ENCODE measurements at places on chromosomes 5 and 9. TPM values are rescaled to one million over a fixed set of nuclear protein-coding genes. Genes with fewer than 3 reads are reported as not detected.

- no peak for DNase-seq
- no peak overlapping the region for H3K4me3 ChIP-seq
- no peaks in the 10 kb centered on the region for H3K36me3 ChIP-seq
- peak overlapping the region; percentile 45 for H3K27ac ChIP-seq
- H3K4me1 ChIP-seq = peaks cover 20% of the 10 kb centered on the region
Observed at GRCh38 chr5:14036514-14036913, 92.0 kb upstream of the DNAH5 start.

GRCh38 chr5:57738301-57738700 lies 255.7 kb upstream of the ACTBL2 start:
- H3K4me3 ChIP-seq = no peak overlapping the region
- DNase-seq = no peak
- H3K27me3 ChIP-seq = no peaks in the 10 kb centered on the region

GRCh38 chr5:141883184-141883891 lies 5.1 kb upstream of the PCDH1 start:
- H3K27me3 ChIP-seq = peaks cover 21% of the 10 kb centered on the region
- H3K36me3 ChIP-seq = no peaks in the 10 kb centered on the region
- peak; percentile 52 for DNase-seq
- no peak overlapping the region for H3K27ac ChIP-seq
- H3K4me3 ChIP-seq = no peak overlapping the region
- peaks cover 26% of the 10 kb centered on the region for H3K4me1 ChIP-seq

GRCh38 chr5:177302354-177303110 lies 987 bp downstream of the RAB24 start:
- H3K36me3 ChIP-seq = no peaks in the 10 kb centered on the region

GRCh38 chr9:76067696-76068095 lies 177.2 kb downstream of the PCSK5 start:
- no peak for DNase-seq
- no peak overlapping the region for H3K4me3 ChIP-seq
- no peak overlapping the region for H3K27ac ChIP-seq
- no peaks in the 10 kb centered on the region for H3K4me1 ChIP-seq

- H3K36me3 ChIP-seq = no peaks in the 10 kb centered on the region
- no peaks in the 10 kb centered on the region for H3K27me3 ChIP-seq
- no peak overlapping the region for H3K4me3 ChIP-seq
- H3K27ac ChIP-seq = no peak overlapping the region
- no peak for DNase-seq
- H3K4me1 ChIP-seq = no peaks in the 10 kb centered on the region
Observed at GRCh38 chr9:23555851-23556250, 270.2 kb downstream of the ELAVL2 start.

DNA sequence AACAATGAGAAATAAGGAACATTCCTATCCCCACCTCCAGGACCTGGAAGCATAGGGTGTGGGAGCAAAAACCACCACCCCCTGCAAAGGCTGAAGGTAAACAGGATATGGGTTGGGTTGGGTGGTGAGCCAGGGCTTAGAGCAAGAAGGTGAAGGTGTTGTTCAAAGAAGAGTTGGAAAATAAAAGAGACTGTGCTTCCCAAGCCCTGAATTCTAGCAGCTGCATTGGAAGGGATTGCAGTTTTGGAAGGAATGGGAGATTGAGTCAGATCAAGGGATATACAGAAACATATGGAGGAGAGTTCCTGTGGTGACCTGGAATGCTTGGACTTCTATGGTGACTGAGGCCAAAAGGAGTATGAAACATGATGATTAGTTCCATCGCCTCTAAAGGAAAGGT lies 24.7 kb upstream of the MTAP start:
- no peaks in the 10 kb centered on the region for H3K36me3 ChIP-seq
- H3K4me3 ChIP-seq = no peak overlapping the region
- H3K27me3 ChIP-seq = no peaks in the 10 kb centered on the region

GRCh38 chr5:7980881-7981280 lies 111.9 kb downstream of the MTRR start:
- no peaks in the 10 kb centered on the region for H3K27me3 ChIP-seq
- no peaks in the 10 kb centered on the region for H3K4me1 ChIP-seq

- no peaks in the 10 kb centered on the region for H3K27me3 ChIP-seq
- no peak overlapping the region for H3K4me3 ChIP-seq
- H3K4me1 ChIP-seq = no peaks in the 10 kb centered on the region
- no peak for DNase-seq
Observed at GRCh38 chr9:17613758-17614157, 34.9 kb downstream of the SH3GL2 start.

DNA sequence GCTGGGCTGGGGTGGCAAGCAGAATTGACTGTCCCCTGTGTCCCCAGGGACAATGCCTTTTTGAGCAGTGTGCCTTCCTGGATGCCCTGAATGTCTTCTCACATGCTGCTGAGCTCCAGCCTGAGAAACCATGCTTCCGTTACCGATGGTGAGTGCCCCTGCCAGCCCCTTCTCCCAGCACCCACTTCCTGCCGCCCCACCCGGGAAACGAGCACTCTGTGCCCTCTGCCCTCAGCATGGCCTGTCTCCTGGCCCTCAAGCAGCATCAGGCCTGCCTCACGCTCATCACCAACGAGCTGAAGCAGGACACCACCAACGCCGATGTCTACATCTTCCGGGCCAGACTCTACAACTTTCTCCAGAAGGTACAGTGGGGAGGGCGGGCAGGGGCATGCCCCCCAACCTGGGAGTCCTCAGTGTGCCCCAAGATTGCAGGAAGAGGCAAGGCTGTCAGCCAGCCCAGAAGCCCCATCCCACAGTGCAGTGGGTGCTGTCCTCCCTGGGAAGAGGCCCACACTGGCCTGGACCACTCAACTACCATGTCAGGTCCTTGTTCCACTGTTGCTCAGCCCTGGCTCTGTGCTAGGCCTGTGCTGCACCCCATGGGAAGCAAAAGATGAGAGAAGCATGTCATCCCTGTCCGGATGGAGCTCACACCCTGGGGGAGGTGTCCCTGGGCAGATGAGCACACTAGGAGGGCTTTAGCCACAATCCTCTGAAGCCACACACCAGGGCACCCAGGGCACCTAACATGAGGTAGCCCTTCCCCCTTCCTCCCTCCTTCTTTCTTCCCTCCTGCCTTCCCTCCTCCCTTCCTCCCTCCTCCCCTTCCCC lies 4.4 kb downstream of the TTC16 start:
- H3K4me1 ChIP-seq = peaks cover 6% of the 10 kb centered on the region
- no peaks in the 10 kb centered on the region for H3K27me3 ChIP-seq
- no peak overlapping the region for H3K27ac ChIP-seq
- no peak for DNase-seq
- no peaks in the 10 kb centered on the region for H3K36me3 ChIP-seq

DNA sequence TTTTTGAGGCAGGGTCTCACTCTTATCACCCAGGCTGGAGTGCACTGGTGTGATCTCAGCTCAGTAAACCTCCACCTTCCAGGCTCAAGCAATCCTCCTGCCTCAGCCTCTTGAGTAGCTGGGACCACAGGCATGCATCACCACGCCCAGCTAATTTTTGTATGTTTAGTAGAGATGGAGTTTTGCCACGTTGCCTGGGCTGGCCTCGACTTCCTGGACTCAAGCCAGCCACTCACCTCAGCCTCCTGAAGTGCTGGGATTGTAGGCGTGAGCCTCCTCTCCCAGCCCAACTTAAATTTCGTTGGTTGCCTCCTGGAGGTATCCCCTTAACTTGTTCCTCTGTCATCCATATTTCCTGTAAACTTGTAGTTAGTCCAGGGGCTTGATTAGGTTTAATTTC lies 47.2 kb downstream of the RAB24 start:
- DNase-seq = peak; percentile 57
- H3K27ac ChIP-seq = no peak overlapping the region
- H3K4me3 ChIP-seq = no peak overlapping the region

DNA sequence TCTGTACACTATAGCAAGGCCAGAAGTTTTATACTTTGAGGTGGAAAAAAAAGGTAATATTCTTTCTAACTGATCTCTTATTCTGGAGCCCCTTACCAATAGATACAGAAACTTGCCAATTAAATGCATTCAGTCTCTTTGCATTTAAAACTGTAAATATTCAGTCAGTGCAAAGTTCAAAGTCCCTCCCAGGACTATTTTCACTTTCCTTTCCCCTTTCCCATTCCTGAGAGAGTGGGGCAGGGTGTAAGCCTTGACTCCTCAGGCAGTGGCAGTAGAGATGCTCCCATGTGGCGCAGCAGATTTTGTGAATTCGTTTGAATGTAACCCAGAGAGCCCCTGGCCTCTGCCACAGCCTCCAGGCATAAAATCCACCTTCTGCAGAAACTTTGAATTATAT lies 29.9 kb downstream of the CETN3 start:
- H3K27me3 ChIP-seq = no peaks in the 10 kb centered on the region
- H3K36me3 ChIP-seq = no peaks in the 10 kb centered on the region
- H3K4me3 ChIP-seq = no peak overlapping the region
- H3K4me1 ChIP-seq = no peaks in the 10 kb centered on the region

- H3K27ac ChIP-seq = no peak overlapping the region
- no peak overlapping the region for H3K4me3 ChIP-seq
- H3K4me1 ChIP-seq = peaks cover 32% of the 10 kb centered on the region
- H3K27me3 ChIP-seq = no peaks in the 10 kb centered on the region
- no peaks in the 10 kb centered on the region for H3K36me3 ChIP-seq
Observed at GRCh38 chr5:138033907-138034306, 1.0 kb upstream of the FAM13B start.

DNA sequence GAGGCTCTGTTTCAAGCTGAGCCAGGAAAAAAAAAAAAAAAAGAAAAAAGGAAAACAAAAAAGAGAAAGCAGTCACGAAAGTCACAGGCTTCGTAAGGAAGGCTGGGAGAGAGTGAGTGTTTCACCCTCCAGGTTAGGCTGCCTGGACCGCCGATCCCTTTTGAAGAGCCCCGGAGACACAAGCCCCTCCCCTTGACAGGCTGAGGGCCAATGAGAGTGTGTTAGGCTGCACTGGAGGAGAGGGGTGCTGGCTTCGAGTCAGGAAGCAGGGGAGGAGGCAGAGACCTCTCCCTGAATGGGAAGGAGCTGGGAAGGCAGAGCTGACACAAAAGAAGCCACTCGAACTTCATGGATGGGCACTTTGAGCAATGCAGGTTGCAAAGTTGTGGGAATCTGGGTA lies at the start of gene NMUR2:
Gene NMUR2, minus strand, starts transcription at position 135 of the 400 bp plus-strand sequence. CDS start 166 bp downstream, outside the sequence.
- H3K4me3 ChIP-seq = no peak within 1 kb of the TSS
- no peaks in the 10 kb centered on the region for H3K4me1 ChIP-seq
- no peaks in the 10 kb centered on the region for H3K27me3 ChIP-seq
- H3K36me3 ChIP-seq = no peaks in the 10 kb centered on the region
- H3K27ac ChIP-seq = no peak within 1 kb of the TSS

The ELOVL7 gene
- total RNA-seq = 7.5 TPM

The ZNF879 gene
- 2.1 TPM for total RNA-seq

The PTPRD gene
- 4.3 TPM for total RNA-seq

The SPINK9 gene
- total RNA-seq = not detected

The RHOBTB3 gene
- 196 TPM for total RNA-seq

The AK8 gene
- not detected for total RNA-seq

The NRARP gene
- 24.4 TPM for total RNA-seq

The ENTPD2 gene
- 1.6 TPM for total RNA-seq

Measured in body of pancreas (tissue), 4 donors.